Esophagus squamous epithelium (tissue), 5 donors: ENCODE measurements at places on chromosomes 2 and 18. TPM values are rescaled to one million over a fixed set of nuclear protein-coding genes. Genes with fewer than 3 reads are reported as not detected.

DNA sequence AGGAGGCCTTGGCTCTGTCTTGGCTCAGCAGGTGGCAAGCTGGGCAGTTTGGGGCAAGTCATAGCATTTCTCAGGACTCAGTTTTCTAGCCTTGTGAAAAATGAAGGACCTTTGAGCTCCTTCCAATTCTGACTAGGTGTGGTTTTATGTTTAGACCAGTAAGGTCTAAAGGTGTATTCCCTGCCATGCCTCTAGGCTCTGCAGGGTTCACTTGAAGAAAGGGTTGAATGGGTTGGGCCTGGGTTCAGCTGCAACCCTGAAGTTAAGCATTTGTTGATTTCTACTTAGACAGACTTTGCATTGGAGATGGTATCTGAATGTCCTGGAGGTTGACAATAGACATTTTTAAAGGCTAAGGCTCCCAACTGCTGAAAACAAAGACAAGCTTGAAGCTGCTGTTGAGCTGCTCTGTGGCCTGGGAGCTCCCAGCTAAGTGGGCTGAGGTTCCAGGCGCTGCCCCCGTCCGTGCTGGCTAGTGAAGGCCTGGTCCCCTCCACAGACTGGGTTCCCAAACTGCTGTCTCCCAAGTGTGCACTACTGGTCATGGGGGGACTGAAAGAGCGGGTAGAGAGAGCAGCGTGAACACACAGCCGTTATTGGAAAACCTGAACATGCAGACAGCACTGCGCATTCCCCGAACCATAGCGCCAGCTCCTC is 100.7 kb upstream of the SMAD7 start:
- no peak for DNase-seq
- H3K4me3 ChIP-seq, result no peak overlapping the region
- peaks cover 28% of the 10 kb centered on the region for H3K4me1 ChIP-seq
- no peaks in the 10 kb centered on the region for H3K36me3 ChIP-seq

GRCh38 chr2:9673914-9674481 is 43.2 kb upstream of the YWHAQ start:
- H3K36me3 ChIP-seq, result no peaks in the 10 kb centered on the region
- H3K4me3 ChIP-seq, result no peak overlapping the region
- no peak overlapping the region for H3K27ac ChIP-seq
- no peak for DNase-seq

DNA sequence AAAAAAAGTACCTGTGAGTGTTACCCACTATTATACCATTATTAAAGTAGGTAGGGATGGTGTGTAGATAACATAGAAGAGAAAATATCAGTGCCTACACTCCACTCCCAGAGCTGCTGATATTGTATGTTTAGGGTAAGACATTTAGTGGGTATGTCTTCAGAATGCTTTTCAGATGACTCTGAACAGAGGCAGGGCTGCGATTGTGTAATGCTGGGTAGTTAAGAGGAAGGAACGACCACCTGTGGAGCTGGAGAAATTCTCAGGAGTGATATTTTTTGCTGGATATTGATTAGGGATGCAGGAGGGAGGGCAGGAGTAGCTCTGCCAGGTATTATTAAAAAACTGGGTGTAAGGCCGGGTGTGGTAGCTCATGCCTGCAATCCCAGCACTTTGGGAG is 2.8 kb downstream of the CNOT11 start:
- H3K4me3 ChIP-seq, result no peak overlapping the region
- no peak for DNase-seq
- H3K36me3 ChIP-seq, result peaks cover 4% of the 10 kb centered on the region
- H3K27ac ChIP-seq, result peak overlapping the region; percentile 19
- H3K4me1 ChIP-seq, result peaks cover 20% of the 10 kb centered on the region

SDC1 gene
- total RNA-seq, result 757 TPM

RNF181 gene
- total RNA-seq, result 128 TPM

DNA sequence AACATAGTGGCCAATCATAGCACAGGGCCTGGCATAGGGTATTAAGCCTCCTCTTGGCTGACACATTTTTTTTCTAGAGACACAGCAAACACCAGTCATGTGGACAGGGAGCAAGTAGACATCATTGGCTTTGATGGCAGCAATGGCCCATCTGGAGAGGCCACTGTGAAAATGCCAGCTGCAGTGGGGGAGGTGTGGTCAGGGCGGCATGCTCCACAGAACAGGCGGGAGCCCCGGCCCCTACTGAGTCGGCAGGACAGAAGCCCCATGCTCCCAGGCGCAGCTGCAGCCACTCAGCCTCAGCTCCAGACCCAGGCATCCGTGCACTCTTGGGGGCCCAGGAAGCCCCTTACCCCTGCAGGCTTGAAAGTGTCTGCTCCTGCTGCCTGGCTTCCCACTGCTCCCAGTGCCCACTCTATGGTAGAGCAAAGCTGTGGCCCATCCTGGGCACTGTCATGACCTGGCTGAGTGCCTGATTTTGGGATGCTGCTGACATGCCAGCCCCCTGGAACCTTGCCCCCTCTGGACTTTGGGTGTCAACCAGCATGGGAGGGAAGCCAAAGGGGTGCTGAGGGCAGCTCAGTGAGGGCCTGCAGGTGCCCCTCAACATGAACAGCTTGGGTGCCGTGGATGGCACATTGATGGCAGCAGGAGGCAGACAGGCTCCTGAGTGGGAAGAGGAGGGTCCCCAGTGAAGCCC is 23.3 kb upstream of the UBE2F start:
- H3K36me3 ChIP-seq, result no peaks in the 10 kb centered on the region
- no peaks in the 10 kb centered on the region for H3K27me3 ChIP-seq
- H3K4me3 ChIP-seq, result no peak overlapping the region
- H3K4me1 ChIP-seq, result no peaks in the 10 kb centered on the region
- no peak overlapping the region for H3K27ac ChIP-seq
- no peak for DNase-seq
